Sigmoid colon (tissue), 7 donors: ENCODE measurements at places on chromosomes 4 and X. TPM values are rescaled to one million over a fixed set of nuclear protein-coding genes. Genes with fewer than 3 reads are reported as not detected.

- no peak for DNase-seq
These were observed 972.7 kb upstream of the AGA start for GRCh38 chr4:178414881-178415446.

- no peak for DNase-seq
These were observed 56.0 kb upstream of the MAGED1 start for GRCh38 chrX:51837451-51837850.

DNA sequence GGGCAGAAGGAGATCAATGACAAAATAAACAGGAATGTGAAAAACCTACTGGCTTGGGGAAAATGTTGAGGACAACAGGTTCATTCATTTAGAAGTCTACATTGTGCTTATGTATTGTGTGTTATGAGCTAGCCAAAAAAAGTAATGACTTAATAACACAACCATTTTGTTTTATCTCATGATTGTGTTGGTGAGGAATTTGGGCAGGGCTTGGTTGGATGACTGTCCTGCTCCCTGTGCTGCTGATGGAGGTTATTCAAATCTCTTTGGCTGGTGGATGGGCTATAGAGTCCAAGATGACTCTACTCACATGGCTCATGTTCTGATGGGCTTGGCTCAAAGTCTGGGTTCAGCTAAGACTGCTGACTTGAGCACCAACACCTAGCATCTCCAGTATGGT is 116.3 kb downstream of the HS3ST1 start:
- DNase-seq: no peak

The OTUD6A gene
- not detected for total RNA-seq

The HSFX4 gene
- not detected for total RNA-seq

The SSX4B gene
- total RNA-seq: not detected

DNA sequence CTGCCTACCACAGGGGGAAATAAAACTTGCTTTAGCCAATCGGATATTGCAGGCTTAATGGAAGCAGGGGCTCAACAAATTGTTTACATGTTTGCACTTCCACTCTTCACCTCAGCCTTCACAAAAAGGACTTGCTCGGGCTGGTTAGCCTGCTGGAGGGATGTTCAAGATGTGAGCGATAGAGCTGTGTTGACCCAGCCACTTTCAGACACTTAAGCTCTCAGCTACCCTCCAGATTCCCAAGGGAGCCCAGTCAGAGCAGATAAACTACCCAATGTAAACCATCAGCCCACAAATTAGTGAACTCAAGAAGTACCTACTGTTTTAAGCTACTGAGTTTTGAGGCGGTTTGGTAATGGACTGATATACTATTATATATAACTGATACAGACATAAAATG is 508.4 kb upstream of the FTHL17 start:
- DNase-seq: no peak

GRCh38 chr4:152676052-152676854 is 3.5 kb downstream of the TMEM154 start:
- DNase-seq: no peak

DNA sequence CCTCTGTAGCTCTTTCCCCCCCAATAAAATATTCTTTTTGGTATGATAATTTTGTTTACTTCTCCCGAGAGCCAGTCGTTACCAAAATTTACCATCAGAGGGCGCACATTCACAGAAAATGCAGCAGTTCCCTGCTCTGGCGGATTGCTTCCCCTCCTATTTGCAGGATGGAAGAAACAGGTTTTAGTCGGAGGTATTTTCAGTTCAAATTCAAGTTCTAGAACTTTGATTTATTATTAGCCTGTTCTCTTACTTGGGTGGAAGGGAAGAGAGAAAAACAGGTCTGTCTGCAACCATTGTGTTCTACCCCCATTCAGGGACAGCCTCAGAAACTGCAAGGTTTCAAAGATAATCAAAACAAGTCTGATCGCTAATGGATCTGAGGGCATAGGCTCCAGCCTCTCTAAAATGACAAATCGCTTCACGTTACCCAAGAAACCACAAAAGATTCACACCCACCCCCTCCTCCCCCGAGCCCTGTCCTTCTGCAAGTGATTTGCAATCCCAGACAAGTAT is 263.8 kb upstream of the RPS6KA3 start:
- peak; percentile 74 for DNase-seq

DNA sequence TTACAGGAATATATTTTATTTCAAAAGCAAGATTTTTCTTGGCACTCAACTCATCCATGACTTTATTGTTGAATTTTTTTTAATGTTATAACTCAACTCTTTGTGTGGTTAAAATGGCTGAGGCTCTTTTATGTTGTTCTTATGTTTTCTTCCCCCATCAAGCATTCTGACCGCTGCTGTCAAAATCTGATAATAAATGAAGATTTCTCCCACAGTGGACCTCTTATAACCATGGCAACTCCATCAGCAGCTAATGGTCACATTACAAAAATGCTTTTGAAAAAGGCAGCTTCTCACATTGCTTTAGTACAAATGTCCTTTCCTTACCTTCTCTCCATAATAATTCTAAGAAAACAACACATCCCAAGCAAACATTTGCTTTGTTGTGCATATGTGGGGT is 96.0 kb upstream of the ATOH1 start:
- DNase-seq: no peak

GRCh38 chr4:161721947-161722346 is 441.9 kb downstream of the FSTL5 start:
- no peak for DNase-seq

The SLC2A9 gene
- total RNA-seq: 3.9 TPM

The SLC10A6 gene
- total RNA-seq: not detected

DNA sequence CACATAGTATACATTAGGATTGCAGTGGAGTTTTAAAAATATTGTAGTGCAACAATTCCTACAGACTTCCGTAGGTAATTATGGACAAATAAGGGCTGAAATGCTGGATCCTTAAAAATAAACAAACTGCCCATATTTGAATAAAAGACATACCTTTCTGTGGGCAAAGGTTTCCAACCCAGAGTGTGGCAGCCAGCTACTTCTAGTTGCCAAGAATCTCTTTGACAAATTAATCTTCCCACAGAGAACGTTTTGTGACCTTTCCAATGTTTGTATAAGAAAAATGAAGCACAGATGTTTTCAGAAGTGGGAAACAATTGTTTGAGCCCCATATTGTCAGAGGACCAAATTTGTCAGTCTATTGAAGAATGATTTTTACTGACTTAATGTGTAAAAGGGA is 21.1 kb downstream of the GRPR start:
- DNase-seq: no peak

DNA sequence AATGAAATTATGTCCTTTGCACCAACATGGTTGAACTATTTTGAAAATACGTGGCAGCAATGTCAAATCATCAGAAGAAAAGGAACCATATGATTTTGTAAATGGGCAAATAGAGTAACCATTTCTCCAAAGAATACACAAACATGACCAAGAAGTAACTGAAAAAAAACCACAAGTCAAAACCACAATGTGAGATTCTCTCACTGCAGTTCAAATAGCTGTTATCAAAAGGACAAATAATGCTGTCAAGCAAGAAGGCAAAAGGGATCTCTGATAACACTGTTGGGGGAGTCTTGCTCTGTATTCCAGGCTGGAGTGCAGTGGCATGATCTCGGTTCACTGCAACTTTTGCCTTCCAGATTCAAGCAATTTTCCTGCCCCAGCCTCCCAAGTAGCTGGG is 280.8 kb upstream of the ZCCHC13 start:
- no peak for DNase-seq

DNA sequence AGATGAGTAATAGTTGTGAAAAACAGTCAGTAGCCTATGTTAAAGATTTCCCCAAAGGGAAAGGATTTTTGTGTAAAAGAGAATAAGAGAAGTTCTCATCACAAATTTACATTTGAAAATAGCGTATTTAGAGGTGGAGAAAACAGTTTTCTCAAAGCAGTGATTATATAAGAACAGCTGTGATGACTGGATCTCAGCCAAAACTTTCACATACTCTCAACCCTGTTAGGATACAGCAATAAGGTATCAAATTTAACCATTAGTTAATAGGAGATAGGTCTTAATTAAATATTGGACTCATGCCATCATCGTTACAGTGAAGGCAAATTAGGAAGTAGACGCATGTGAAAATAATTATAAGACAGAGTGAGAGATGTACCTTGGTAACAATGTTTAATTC is 622.7 kb downstream of the PCDH18 start:
- no peak for DNase-seq

The NXF2 gene
- not detected for total RNA-seq

- no peak for DNase-seq
These were observed 396.5 kb downstream of the PRDM5 start for GRCh38 chr4:120526033-120526432.

GRCh38 chrX:135425026-135425965 is 3.6 kb downstream of the SMIM10L2A start:
- DNase-seq: no peak
